Naive thymus-derived CD4-positive, alpha-beta T cell (primary cell): ENCODE measurements at places on chromosomes 13 and 19.

DNA sequence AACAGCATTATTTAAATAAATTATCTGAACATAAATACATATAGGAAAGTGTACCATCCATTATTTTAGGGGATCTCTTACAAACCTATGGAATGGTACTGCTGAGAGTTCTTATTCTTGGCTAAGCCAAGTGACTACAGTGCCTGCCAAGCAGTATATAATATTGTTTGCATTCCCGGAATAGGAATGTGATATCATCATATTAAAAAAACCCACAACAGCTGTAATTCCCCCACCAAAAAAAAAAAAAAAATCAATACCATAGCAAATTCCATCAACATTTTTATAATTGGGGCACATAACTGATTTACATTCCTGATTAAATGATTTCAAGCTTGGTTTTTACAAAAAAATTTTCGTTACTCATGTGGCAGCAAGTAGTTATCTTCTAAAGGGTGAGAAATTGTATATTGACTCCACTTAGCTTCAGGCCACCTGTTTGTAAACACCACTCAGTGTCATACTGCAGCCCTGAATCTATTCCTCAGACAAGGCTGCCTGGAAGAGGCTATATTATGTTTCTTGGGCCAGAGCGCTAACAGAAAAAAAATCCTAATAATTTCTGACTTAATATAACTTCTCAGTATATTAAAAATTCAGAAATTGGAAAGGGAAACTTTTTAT, 278.1 kb downstream of the DNAJC15 start:
- no peak for DNase-seq

DNA sequence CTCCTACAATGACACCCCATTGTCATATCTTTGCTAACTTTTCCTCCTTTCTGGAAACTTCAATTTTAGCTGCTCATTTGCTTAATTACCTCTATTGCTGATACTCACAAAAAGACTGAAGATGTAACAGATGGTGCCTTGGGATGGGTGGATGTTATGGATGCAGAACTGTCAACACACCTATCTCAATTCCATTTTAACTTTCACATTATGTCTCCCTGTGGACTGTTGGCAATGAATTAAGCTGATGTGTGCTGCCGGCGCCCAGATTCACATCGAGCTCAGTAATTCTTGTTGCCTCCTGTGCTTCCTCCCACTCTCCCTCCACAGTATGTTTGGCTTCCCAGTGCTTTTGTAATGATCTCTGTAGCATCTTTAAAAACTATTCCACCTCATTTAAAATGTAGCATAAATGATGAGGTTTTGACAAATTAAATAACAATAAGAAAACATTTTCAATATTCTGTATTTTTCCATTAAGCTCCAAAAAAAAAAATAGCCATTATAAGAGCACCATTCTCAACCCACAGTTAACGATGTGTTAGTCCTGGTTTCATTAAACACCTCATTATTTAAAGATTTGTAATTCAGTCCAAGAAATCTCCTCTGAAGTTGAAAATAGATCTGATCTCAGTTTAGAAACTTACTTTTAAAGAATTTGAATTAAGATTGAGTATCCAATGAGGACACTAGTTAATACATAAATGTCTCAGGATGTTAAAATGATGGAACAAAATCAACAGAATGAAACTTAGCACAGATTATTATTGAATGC, 99.9 kb upstream of the FAM216B start:
- DNase-seq, result no peak

GRCh38 chr19:1652471-1653299, at the start of gene TCF3:
Gene TCF3, minus strand, starts transcription at chr19:1652615. Its CDS starts 2,367 bp downstream, at chr19:1650248.
- peak; percentile 100 for DNase-seq

DNA sequence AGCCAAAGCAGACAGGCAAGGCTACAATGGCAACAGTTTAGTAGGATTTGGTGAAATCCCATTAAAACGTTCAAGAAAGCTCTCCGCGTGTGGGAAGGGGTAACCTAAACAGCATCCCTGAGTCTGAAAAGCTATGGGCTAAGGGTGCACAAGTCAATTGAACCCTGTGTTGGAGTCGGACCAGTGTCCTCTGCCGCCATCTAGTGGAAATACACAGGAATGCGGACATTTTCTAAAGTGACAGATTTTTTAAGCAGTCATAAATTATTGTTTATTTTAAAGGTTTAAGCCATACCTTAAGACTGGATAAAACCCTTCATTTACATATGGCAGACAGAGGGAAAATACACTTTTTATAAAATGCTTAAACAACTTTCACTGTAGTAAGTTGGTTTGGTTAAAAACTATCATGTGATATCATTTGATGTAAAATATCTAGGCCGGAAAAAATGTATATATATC, 26.5 kb upstream of the LSM14A start:
- DNase-seq, result peak; percentile 29

DNA sequence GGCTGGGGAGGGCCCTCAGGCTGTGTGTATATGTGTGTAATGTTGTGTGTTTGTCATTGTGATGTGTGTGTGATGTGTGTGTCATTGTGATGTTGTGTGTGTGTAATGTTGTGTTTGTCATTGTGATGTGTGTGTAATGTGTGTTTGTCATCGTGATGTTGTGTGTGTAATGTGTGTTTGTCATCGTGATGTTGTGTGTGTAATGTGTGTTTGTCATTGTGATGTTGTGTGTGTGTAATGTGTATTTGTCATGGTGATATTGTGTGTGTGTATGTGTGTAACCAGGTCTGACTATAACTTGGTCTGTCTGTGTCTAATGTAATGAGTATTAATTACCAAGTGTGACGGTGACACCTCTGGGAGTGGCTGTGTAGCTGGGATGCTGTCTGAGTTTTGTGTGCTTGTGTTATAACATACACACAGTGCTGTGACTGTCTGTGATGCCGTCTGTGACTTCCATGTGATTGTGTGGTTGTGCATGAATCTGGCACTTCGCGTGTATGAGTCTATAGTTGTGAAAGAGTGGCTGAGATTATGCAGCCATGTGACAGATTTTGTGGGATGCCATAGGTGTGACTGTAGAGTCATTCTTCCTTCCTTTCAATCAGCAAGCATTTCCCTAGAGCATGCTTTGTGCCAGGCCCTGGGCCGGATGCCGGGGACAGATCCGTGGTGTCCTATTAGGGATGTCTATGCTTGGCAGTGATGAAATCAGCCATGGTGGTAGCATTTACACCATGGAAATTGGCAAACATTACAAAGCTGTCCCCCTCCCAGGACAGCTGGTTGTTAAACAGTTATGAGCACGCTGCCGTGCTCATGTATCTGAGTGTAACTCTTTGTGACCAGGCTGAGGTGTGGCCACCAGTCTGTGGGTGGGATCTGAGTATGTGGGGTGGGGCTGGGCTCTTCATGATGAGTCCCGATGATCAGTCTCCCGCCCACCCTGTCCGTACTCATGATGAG, 6.4 kb downstream of the TNFSF14 start:
- DNase-seq, result no peak

DNA sequence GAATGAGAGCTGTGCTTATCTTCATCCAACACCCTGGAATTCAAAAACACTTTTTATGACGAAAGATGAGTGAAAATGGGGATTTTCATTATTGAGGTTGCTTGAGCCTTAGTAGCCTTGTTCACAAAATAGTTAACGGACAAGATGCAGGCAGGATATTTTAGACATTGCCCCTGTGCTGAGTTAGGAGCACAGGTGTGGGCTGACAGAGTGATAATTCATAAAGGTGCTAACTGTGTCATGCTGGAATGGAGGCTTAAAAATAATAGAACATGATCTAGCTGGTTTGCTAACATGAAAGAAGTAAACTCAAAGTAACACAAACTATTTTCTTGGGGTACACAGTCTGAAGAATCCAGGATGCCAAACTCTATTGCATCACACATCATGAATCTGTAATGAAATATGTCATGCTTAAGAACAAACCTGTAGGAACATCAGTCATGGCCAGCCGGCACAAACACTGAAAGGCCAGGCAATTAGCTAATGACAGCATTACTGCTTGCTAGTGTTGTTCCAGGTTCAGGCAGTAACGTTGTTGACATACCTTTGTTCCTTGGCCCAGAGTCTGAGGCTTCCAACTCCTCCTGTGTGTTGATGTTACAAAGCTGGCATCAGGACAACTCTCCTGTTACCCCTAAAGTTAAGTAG, 55.3 kb downstream of the FRY start:
- DNase-seq, result no peak

DNA sequence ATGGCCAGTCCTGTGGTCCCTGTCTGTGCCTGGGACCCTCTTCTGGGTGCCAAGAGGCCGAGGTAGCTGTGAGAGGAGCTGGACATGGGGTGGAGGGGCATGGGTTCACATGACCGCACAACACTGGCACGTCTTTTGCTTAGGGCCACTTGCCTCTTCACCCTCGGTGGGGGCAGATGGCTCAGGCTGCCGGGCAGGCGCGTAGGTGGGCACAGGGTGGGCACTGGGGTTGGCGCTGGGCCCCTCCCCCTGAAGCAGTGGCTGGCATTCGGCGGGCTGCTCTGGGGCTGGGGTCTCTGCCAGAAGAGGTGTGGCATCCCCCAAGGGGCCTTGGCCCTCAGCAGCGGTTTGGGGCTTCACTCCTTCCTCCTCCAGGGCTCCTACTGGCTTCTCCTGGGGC, 8.4 kb downstream of the PALM3 start:
- DNase-seq, result no peak

DNA sequence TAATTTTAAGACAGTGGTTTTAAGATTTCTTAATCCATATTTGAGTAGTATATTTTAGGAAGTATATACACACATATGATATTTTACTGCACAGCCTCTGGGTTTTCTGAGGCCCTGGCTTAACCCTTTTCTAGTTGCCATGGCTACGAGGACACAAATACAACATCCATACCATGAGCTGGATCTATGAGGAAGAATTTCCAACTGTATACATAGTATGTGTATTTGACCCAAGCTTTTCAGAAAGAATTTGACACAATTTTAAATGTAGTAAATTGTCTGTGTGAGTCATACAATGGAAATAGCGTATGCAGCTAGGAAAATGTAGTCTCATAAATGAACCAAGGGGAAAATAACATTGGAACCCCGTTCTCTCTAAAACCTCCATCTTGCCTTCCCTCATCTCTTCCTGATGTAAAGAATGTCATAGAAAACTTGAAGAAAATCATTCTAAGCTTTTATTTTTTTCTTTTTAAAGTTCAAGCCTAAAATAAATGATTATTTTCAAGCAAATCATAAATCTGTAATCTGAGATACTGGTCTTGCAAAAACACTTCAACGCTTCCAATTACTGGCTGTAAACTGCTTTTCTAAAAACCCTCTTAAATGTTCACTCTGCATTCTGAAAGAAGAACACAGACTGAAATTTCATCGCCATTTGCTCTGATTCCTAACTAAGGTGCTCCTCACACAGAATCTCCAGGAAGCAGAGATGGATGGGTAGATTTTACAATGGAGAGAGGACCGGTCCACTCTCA, 172.4 kb downstream of the LACC1 start:
- DNase-seq, result no peak

DNA sequence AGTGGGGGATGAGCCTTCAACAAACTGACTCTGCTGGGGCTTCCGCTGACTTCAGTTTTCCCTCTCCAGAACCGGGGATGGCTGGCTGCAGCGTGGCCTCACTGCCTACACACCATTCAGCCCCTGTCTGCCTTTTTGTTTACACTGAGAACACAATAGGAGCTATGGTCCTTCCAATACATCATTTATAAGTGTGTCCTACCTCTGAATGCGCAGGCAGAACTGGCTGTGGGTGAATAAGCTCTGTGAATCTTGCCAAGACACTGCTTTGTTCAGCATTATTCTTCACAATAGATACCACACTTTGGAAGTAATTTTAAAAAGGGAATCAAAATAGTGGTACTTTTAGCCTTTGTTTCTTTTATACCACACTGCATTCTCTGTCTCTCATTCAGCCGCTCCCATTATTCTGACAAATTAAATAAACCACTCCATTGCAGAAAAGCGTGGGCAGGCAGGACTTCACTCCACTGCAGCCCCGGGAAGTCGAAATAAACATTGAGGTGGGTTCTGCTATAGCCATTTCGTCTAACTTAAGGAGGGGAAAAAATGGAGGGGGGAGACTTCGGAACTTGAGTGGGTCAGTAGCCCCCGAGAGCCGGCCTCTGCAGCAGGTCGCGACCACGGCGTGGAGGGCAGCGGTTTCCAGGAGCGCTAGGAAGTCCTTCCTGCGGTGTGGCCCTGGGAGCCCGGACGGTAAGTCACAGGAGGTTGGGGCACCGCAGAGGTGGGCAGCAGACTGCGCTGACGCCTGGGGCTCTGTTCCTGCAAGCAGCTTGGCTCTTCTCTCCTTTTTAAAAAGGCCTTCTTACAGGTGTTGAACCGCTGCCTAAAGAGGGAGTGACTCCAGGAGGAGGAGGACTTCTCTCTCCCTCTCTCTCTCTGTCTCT, 94.8 kb upstream of the SOX1 start:
- no peak for DNase-seq

DNA sequence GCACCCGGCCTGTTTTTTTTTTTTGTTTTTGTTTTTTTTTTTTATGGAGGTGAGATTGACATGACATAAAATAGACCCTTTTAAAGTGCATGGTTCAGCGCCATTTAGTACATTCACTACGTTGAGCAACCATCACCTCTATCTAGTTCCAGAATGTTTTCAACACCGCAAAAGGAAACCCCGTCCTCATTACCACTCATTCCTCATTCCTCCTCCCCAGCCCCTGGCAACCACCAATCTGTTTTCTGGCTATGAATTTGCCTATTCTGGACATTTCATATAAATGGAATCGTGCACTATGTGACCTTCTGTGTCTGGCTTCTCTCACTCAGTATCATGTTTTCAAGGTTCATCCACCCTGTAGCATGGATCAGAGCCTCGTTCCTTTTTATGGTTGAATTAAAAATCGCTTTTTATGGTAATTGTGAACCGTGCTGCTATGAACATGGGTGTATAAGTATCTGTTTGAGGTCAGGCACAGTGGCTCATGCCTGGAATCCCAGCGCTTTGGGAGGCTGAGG, 9.9 kb upstream of the ADGRE5 start:
- DNase-seq, result no peak
